ENCODE measurements at places on chromosomes 12 and 14. TPM values are rescaled to one million over a fixed set of nuclear protein-coding genes. Genes with fewer than 3 reads are reported as not detected.

GRCh38 chr12:121592320-121592719 lies 11.5 kb upstream of the KDM2B start:
- H3K4me1 ChIP-seq, result peaks cover 23% of the 10 kb centered on the region
- no peaks in the 10 kb centered on the region for H3K27me3 ChIP-seq
- H3K4me3 ChIP-seq, result no peak overlapping the region
- peak overlapping the region; percentile 96 for H3K27ac ChIP-seq

DNA sequence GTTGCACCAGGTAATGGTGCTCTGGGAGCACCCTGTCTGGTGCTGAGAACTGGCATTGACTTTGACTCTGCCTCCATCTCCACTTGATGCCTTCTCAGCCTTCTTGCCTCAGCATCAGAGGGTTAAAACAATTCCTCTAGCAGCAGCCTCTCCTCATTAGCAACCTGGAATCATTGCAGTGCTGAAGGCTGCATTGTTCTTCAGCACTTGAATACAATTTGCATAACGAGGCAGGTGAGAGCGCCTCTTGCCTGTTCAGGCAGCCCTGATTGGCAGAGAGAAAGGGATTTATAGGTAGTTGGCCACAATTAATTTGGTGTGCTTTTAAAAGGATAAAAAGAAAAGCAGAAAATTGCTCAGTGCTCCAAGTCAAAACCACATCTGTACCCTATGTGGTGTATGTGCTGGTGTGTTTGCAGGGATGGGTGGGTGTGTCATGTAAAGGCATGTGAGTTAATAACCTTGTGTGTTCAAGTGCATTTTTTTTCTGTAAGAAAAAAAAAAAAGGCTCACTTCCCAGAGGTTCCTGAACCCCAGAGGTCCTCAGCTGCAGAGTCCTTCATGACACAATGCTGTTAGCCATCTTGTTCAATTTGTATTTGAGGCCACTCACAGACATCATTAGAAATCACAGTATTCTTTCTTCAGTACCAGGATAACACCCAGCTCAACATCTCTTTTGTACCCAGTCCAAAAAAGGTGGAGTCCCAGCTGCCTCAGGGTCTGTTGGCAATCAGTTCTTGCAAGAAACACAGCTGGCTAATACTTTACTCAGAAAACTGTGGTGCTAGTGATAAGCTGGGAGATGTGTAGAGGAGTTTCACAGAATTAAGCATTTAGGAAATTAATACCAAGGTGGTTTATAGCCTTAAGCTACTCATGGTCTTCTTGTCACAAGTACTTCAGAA lies 385.6 kb downstream of the GRIN2B start:
- H3K27ac ChIP-seq, result no peak overlapping the region
- no peak overlapping the region for H3K4me3 ChIP-seq
- H3K36me3 ChIP-seq, result no peaks in the 10 kb centered on the region
- peaks cover 4% of the 10 kb centered on the region for H3K4me1 ChIP-seq
- DNase-seq, result no peak
- H3K27me3 ChIP-seq, result peaks cover 6% of the 10 kb centered on the region

DNA sequence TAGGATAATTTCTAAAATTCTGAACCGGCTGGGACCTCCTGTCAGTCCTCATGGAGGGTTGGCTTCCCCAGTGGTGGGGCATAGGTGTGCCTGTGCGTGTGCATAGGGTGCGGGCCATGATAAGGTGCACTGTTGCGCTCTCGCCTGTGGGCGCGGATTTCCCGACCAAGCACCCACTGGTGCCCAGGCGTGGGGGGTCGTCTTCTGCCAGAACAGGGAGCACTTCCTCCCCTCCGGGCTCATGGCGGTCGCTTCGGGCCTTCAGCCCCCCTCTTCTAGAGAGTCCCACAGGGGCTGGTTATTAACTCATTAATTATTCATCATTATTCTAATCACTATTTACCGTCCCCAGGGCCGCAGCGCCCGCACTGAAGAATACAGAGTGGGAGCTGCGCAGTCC lies 2.8 kb downstream of the C1QL4 start:
- no peak overlapping the region for H3K4me3 ChIP-seq
- H3K27ac ChIP-seq, result no peak overlapping the region
- DNase-seq, result no peak
- peaks cover 67% of the 10 kb centered on the region for H3K27me3 ChIP-seq

- no peak overlapping the region for H3K27ac ChIP-seq
- peaks cover 11% of the 10 kb centered on the region for H3K4me1 ChIP-seq
- DNase-seq, result no peak
- H3K36me3 ChIP-seq, result no peaks in the 10 kb centered on the region
Observed at GRCh38 chr12:48008950-48009349, 4.7 kb upstream of the COL2A1 start.

DNA sequence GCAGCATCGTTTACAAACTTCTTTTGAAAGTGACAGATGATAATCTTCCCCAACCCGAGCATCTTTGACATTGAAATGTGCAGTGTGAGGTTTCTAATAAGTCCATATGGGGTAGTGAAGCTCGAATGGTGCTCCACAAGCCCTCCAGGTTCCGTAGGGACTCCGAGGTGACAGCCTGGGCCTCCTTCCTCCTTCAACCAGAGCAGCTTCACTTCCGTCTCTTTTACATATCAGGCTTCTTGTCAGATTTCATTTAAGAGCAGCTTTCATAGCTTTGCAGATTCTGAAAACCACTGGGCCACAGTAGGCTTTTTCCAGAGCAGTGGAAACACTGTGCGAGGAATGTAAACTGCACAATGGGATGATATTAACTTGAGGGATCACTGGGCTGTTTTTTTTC lies 103.6 kb upstream of the CPM start:
- no peak overlapping the region for H3K27ac ChIP-seq
- no peaks in the 10 kb centered on the region for H3K4me1 ChIP-seq
- H3K4me3 ChIP-seq, result no peak overlapping the region
- DNase-seq, result no peak
- H3K36me3 ChIP-seq, result peaks cover 3% of the 10 kb centered on the region

MYH6 gene
- total RNA-seq, result not detected

TMEM179 gene
- total RNA-seq, result not detected

SRRM4 gene
- not detected for total RNA-seq

NOXRED1 gene
- 0.22 TPM for total RNA-seq

SDR9C7 gene
- not detected for total RNA-seq

FGF6 gene
- total RNA-seq, result not detected
